Amniotic stem cell (primary cell): ENCODE measurements at places on chromosomes 5 and 9.

GRCh38 chr9:34510497-34511468 lies 12.0 kb downstream of the ENHO start:
- no peak for DNase-seq

- DNase-seq: no peak
Measured at GRCh38 chr9:9790216-9790872, 822.5 kb downstream of the PTPRD start.

DNA sequence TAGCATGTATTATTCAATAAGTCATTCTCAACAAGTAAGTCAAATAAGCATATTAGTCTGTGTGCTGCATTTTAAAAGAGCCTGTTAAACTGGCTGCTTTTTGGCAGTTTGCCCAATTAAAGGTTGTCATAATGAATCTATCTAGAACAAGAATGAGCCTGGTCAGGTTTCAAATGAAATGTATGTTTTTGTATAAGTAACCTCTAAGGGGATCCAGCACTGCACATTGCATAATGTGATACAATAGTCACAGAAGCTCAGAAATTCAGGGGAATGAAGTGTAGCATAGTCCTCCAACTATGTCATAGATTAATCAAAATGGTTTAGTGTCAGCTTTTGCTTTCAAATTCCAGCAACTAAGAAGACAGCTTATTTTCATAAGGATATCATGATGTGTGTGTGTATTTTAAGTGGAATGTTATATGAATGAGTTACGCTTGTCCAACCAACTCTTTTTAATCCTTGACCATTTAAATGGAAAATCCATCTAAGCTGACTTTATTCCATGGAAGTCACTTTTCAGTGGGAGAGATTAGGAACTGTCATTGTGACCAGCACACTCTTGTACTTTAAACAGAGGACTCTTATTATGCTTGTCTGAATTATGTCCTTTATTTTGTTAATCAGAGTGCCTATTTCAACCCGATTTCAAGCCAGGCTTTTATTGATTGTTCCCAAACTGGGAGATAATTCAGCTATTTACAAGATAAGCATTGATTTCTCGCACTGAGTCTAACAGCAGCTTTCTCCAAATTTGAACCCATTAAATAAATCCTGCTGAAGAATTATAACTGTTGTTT lies 283.9 kb upstream of the ADAMTSL1 start:
- no peak for DNase-seq

- DNase-seq: no peak
Measured at GRCh38 chr5:157446412-157446935, 13.5 kb upstream of the NIPAL4 start.

GRCh38 chr9:128684065-128684324 lies 5.0 kb upstream of the SET start:
- DNase-seq: no peak
